ENCODE measurements at places on chromosomes 5 and 9.

DNA sequence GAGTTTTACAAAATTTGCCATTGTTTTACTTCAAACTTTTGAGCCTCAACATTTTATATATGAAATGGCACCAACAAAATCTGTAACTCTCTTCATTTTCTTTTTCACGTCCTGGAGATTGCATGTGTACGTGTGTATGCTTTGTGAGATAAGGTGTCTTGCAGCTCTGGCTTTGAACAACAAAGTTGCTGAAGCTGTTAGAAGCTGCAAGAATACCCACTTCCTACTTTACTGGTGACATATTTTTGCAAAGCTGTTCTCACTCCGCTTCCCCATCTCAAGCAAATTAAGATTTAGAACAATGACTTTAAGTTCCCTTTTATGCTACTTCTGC, 41.8 kb downstream of the FYB1 start:
- peak; percentile 54 for DNase-seq

DNA sequence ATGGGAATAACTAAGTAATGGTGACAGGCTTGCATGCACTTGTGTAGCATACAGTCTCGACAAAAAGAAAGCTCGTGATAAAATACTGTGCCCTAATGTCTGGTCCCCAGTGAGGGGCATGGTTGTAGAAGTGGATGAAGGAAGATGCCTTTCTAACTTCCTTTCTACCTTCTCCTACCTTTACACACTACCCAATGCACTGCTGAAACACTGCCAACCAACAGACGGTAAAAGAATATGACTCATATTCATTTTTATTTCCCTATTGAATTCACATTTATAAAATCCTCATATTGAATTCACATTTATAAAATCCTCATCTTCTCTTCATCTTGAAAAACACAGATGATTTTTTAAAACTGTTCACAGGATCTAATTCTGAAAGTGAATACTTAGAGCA, 223.0 kb downstream of the PJA2 start:
- DNase-seq, result no peak

DNA sequence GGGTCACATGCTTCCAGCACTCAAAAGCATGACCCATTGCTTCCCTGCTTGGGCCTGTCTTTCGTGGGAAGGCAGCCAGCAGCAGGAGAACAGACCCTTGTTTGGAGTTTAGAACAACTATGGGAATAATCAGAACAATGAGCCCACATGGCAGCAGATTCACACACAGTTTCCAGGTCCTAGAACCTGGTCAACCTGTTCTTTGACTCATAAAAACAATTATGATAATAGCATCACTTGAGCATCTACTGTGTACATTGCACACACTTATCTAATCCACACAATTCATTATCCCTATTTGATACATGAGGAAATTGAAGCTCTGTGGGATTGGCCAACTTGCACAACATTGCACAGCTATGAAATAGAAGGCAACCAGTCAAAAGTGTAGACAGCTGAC, 41.7 kb downstream of the KLF4 start:
- no peak for DNase-seq

DNA sequence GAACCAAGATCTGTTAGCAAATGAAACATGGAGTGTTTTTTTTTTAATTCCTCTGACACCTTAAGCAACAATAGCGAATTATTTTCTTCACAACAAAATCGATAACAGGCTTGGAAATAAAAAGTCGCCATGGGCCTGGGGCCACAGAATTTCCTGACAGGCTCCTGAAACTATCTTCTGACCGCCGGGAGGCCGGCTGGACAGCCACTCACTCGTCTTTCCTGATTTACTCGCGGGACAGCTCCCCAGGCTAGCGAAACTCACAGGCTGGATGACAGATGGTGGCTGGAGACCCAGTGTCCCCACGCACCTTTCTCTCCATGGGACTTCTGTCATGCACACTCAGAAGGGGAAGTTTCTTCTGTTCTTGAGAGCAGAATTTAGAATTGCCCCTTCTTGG, 143.3 kb upstream of the IRX2 start:
- DNase-seq, result no peak

GRCh38 chr5:173538018-173538417, 78.4 kb downstream of the BOD1 start:
- DNase-seq, result no peak

- no peak for DNase-seq
These were observed 63.3 kb downstream of the RAPGEF6 start for GRCh38 chr5:131571669-131572168.

GRCh38 chr9:96884443-96884842, 30.1 kb upstream of the ZNF782 start:
- no peak for DNase-seq

Data from B cell (primary cell).